Stimulated activated CD4-positive, alpha-beta T cell treated with anti-CD3 and anti-CD28 coated beads, Interleukin-4, amount 100 ng/mL, for 1 hour (primary cell): ENCODE measurements at places on chromosomes 4 and X.

DNA sequence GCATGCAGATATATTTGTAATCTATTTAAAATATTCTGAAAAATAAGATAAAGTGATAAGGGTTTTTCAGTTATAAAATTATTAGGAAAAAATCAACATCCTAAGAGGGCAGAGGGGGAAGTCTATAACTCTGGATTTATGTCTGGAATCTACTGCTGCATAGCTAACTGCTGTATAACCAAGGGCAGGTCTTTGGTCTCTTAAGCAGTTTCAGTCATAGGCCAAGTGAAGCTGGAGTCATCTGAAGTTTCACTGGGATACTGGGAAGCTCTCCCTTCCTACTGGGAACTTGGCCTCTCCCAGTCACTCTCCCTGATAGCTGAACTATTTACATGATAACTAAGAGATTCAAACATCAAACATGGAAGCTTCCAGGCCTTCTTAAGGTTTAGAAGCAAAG, 1409.9 kb upstream of the PCDH7 start:
- DNase-seq = no peak

DNA sequence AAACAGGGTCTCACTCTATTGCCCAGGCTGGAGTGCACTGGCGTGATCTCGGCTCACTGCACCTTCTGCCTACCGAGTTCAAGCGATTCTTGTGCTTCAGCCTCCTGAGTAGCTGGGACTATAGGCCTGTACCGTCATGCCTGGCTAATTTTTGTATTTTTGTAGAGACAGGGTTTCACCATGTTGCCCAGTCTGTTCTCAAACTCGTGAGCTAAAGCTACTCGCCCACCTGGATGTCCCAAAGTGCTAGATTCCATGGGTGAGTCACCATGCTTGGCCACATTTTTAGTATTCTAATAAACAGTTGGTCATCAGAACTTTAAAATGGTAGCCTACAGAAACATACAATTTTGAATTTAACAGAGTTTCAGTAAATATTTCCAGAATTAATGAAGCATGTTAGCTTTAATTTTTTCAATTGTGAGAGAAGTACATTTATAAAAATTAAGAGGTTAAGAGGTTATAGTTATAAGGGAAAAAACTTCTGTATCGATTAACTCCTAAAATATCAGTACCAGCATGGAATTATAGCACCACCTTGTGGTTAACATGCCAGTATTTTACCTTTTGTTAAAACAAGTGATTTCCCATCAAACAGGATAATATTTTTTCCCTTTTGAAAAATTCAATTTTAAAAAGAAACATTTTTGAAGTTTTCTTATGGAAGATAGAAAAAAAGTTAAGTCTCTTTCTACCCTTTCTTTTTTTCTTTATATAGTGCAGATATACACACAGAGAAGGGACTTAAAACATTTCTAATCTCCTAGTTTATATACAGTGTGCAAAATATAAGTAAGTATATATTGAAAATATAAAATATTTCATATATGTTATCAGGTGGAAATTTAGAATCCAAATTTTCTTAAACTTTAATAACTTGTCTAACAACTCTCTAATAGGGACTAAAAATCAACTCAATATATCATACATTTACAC, 35.4 kb downstream of the CEP44 start:
- no peak for DNase-seq

DNA sequence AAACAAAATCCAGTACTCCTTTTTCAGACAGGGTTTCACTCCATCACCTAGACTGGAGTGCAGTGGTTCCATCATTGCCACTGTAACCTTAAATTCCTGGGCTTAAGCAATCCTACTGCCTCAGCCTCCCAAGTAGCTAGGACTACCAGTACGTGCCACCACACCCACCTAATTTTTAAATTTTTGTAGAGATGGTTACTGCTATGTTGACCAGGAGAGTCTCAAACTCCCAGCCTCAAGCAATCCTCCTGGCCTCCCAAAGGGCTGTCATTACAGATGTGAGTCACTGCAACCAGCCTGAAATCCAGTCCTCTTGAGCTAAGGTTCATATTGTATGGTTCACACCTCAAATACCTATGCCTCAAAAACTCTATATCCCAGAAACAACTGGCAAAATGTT, 22.4 kb downstream of the ANKRD17 start:
- DNase-seq = no peak

DNA sequence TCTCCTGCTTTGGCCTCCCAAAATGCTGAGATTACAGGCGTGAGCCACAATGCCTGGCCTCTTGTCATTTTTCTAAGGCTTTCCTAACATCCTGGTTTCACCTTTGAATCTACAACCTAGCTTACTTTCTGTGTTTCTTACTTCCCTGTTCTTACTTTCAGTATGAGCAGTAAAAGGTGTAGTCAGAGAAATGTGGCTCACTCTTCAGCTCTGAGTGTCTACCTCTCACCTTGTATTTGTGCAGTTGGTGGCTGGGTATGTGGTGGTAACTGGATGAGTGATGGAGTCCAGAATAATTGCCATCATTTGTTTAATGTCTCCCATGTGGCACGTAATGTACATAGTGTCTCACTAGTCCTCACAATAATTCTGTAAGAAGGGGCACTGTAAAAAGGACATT, 19.1 kb upstream of the CXCL11 start:
- no peak for DNase-seq

GRCh38 chrX:133918361-133918771, 67.0 kb downstream of the GPC3 start:
- no peak for DNase-seq

- no peak for DNase-seq
These were observed 213.2 kb downstream of the CAMK2D start for GRCh38 chr4:113548303-113548702.
